NCI-H1436 treated with DMSO at 0.1 percent for 48 hours (cell line): ENCODE measurements at places on chromosomes 12 and 14.

GRCh38 chr14:25929881-25930615 is 667.8 kb downstream of the NOVA1 start:
- no peak for DNase-seq

- DNase-seq, result no peak
Measured at GRCh38 chr14:36515105-36515593, 4.9 kb downstream of the NKX2-1 start.

DNA sequence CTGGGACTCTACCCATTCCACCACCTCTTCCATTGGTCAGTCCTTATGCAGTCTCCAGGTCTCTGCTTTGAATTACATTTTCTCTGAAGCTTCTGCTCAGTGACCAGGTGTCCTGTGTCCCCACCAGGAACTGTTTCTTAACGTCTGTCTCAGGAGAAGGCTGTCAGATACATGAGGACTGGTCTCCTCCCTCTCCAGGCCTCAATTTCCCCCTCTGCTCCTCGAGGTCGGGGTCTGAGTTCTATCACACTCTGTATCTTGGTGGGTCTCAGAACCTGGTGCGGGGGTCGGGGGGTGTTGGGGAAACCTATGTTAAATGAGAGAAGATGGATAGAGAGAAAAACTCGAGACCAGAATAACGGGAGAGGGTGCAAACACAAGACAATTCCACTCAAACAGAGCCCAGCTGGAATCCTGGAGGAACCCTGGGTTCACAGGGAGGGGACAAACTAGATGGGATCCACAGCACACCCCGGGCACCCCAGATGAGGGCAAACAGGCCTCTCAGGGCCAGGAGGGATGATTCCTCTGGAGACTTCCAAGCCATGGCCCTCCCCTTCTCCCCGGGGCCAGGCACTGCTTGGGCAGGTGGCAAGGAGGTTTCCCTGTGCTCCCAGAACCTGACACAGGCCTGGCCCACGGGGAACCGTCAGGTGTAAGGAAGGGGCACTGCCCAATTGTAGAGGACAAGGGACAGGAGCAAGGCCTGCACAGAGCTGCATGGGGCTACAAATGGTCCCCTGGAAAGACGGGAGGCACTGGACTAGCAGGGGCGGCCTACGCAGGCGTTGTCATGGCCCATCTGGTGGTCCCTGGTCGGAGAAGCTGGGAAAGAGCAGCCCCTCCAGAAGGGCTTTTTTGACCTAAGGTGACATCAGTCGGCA is 313.2 kb upstream of the DIO3 start:
- no peak for DNase-seq

- DNase-seq, result no peak
Measured at GRCh38 chr12:6903722-6904121, 900 bp upstream of the LRRC23 start.

GRCh38 chr12:54195737-54196347 is 7.1 kb upstream of the SMUG1 start:
- no peak for DNase-seq

DNA sequence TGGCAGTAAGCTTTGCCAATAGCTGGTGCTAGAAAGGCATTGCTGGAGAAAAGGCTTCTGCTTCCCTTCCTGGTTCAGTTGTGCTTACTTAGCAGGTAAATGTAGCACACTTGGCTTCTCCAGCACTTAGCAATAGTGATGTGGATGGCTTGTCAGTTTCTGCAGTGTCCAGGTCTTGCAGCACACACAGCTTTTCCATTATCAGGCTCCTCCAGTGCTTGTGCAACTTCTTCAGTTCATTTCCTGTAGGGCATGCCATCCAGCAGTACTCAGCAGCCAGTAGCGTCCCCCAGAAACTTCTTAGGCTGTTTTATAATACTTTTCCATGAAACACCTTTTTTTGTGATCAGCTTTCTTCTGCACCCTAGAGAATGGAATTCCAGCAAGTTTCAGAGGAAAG is 154.6 kb downstream of the SLC6A15 start:
- no peak for DNase-seq

DNA sequence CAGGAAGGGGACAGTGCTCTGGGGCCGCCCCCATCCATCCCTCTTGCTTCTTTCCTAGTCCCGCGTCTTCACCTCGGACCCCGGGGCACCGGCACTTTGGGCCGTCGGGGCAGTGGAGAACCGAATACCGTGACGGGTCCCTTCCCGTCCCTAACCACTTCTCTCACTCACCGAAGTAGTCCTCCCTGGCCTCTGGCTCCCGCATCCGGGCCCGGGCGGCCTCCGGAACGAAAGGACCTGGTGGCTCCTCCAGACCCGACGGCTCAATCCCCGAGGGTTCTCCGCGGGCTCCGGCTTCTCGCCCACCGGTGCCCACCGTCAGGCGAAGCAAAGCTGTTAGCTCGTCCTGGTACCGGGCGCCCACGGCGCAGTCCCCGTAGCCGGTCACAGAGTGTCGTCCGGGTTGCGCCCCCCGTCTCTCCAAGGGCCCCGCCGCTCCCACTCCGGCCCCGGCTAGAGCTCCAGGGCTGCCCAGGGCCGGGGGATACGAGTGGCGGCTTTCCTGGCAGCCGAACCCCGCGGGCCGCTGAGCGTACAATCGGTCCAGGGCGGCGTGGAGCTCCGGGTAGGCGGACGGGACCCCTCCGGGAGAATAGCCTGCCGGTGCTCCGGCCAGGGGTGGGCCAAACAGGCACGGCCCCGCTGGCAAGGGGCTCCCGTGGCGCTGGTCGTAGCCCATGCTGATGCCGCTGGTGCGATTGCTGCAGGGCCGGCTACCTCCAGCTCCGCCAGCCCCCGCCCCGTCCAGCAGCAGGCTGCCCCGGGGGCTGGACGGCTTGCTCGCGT is 1.1 kb downstream of the AJUBA start:
- DNase-seq, result no peak

- no peak for DNase-seq
Measured at GRCh38 chr12:87870493-87871460, 158.4 kb downstream of the C12orf50 start.

- no peak for DNase-seq
Measured at GRCh38 chr14:104657101-104657524, 32.3 kb upstream of the INF2 start.

DNA sequence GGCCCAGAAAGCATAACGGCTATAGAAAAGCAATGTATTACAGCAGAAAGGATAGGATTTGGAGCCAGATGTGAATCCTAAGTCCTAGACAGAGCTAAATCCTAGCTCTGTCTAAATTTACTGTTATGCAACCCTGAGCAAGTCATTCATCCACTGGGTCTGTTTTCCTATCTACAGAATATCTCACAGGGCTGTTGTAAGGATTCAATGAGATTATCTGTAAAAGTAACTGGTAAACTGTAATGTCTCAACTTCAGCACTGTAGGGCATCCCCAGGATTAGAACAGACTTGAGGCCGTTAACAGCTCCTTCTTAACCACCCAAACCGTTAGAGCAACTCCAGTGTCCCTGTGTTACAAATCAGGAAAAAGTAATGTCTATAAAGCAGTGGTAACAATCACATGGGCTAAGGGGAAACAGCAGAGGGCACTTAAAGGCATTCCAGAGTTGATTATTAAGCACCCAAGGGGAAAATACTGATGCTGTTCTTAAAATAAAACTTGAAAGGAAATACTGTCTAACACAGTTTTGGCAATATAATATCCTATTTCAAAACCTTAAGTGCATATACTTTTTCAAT is 10.1 kb downstream of the GMFB start:
- no peak for DNase-seq

DNA sequence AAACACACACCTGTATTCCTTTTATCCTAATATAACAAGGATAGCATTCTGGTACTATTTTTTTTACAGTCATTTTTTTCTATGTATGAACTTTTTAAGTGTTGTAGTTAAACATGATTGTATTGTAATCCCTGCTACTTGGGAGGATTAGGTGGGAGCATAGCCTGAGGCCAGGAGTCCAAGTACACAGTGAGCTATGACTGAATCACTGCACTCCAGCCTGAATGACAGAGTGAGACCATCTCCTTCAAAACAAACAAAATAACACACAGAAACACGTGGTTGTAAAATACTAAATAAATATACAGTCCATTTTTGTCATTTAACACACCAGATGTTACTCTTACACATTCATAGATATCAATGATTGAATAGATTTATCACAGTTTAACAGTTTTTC is 56.9 kb downstream of the MAP4K5 start:
- DNase-seq, result no peak

GRCh38 chr12:109621211-109621694 is 47.7 kb downstream of the MVK start:
- no peak for DNase-seq

- no peak for DNase-seq
Measured at GRCh38 chr12:108849660-108850059, 7.7 kb downstream of the SSH1 start.

DNA sequence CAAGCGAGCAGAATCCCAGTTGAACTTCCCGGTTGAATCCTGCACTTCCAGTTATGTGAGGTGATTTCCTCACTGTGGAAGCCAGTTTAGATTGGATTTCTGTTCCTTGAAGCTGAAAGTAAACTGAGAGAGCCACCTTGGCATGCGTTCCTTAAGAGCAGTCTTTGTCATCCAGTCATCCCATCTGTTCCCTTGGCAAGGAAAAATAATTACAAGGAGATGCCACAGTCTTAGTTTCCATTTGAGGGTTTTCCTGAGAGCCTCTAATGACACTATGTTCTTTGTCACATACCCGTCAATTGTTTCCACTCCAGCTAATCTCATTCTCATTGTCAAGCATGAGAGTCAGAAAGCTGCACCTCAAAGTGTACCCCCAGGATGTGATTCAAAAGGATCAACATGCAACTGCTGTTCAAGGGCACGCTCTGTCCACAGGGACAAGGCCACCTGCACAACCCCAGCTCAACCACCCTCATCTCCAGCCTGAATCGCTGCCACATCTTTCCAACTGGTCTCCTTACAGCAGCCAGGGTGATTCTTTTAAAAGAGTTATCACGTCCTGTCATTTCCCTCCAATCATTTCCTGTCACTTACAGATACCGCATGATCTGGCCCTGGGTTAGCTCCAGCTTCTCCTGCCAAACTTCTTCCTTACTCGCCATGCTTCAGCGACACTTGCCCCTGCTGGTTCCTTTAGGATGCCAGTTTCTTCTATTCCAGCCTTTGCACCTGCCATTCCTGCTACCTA is 18.0 kb upstream of the TCP11L2 start:
- no peak for DNase-seq

GRCh38 chr12:124861492-124861891 is 2.2 kb downstream of the SCARB1 start:
- DNase-seq, result no peak

- no peak for DNase-seq
Measured at GRCh38 chr12:3834774-3835173, 38.4 kb downstream of the PARP11 start.

DNA sequence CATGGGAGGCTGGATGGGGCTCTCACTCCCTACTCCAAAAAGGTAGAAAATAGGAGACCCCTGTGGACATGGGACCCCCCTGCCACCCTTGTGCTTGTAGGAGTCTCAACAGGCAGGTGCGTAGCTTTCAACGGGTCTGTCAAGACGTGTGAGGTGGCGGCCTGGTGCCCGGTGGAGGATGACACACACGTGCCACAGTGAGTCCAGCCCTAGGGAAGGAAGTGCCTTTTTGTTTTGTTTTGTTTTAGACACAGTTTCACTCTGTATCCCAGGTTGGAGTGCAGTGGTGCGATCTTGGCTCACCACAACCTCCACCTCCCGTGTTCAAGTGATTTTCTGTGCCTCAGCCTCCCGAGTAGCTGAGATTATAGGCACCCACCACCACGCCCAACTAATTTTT is 12.9 kb downstream of the P2RX4 start:
- no peak for DNase-seq

DNA sequence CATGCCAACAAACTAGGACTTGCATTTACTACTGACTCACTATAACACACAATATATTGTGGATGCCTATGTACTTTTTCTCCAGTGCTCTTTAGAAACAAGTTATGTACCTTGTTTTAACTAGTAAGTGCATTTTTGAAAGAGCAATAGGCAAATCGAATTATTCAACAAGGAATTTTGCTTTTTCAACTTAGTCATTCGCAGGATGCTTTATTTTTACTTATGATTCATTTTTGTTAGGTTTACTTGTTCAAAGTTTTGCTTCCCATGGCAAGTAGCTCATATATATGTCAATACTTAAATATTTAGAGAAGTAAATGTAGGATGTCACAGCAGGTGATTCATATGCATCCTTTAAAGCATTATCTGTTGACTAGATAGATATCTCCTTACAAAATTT is 149.8 kb downstream of the PELI2 start:
- no peak for DNase-seq

DNA sequence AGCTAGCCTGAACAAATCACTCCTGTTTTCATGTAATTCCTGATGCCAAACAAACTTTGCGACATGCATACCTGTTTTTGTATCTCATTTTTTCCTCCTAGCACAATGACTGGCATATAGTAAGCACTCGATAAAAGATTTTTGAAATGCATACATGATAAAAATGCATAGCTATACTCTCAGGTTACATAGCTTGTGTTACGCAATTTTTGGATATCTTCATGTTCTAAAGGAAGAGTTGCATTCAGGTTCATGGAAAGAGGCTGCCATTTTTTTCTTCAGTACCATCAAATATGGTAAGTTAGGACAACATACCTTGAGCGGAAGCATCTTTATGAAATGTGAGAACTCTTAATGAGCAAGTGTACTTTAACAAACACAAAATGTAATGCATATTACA is 284.8 kb upstream of the DIO2 start:
- DNase-seq, result no peak

DNA sequence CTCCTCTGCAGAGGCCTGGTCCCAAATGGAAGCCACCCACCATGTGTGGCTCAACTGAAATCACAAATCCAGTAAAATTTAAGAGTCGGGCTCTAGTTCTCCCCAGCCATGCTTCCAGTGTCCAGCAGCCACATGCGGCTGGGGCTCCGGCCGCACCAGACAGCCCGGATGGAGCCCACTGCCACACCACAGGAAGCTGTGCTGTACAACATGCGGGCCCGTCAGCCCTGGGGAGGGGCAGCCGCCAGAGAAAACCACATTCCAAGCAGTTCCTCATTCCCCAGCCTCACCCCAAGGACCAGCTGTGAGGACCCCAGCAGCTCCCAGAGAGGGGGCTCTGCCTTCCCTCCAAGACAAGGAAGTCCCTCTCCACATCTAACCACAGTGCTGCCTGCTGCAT is 135.0 kb downstream of the NCOR2 start:
- no peak for DNase-seq

DNA sequence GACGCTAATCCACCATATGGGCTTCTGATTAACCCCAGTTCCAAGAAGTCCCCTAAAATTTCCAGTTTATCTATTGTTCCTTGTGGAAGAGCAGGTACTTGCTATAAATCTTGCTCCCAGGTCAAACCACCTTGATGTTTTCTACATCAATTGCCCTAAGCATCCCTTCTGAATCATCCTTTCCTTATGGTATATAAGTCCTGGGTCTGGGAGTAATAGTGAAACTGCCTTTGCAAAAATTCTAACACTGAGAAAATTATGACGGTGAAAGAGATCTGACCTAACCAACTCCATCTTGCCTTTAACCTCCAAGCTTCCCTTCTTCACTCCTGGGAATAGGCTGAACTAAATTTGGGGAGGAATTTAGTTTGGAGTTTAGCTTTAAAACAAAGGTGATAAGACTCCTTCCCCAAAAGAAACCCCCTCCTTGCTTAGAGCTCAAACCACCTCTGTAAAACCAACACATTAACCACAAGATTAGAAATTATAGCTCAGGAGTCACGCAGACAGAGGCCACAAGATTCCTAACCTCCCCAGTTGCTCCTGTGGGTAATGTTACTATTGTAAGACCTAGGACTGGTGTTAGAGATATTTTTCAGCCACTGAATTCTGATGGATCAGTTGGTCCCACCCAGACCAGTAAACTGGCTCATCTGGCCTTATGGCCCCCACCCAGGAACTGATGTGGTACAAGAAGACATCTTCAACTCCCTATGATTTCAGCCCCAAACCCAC is 33.8 kb upstream of the DTX1 start:
- no peak for DNase-seq

GRCh38 chr12:82862876-82863649 is 176.4 kb downstream of the TMTC2 start:
- DNase-seq, result no peak
